ENCODE measurements at places on chromosomes 4 and X. TPM values are rescaled to one million over a fixed set of nuclear protein-coding genes. Genes with fewer than 3 reads are reported as not detected.

Gene CFAP99
- not detected for polyA plus RNA-seq

Gene AFP
- not detected for polyA plus RNA-seq

Gene TCEAL6
- polyA plus RNA-seq: 6.9 TPM

Gene CDKL5
- polyA plus RNA-seq: 5.7 TPM

Gene NOCT
- 2.5 TPM for polyA plus RNA-seq

Gene SH2D1A
- polyA plus RNA-seq: 0.88 TPM
